ENCODE measurements at places on chromosomes 1 and 21.

DNA sequence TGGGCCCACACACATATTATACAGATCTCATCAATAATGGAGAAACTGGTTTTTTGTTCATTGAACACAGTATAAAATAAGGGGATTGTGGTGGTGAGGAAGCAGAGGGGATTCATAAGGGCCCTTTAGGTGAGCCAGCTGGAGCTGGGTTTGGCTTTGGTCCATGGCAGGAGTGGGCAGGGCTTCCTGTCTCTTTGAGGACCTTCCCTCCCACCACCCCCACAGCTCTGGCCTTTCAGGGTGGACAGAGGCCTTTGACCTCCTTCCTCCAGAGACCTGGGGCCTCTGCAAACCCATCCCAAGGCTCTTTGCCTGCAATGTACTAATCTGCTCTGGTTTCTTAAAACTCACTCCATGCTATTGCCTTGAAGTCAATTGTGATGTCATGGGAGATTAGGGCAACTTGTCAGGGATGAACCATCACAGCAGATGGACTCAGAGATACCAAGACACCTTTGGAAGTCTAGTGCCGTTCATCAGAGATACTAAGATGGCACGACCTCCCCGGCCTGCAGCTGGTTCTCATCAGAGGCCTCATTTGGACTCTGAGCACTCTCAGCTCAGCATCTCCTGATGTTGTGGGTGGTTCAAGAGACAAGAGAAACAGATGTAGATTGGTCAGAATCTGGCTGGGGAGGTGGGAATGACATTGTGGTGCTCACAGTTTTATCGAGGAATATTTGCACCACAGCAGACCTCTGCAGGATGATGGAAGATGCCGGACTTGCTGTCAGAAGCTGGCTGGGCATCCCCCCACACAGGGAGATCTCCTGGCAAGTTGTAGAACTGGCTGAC, 37.9 kb downstream of the LHX4 start:
- peak; percentile 75 for DNase-seq

DNA sequence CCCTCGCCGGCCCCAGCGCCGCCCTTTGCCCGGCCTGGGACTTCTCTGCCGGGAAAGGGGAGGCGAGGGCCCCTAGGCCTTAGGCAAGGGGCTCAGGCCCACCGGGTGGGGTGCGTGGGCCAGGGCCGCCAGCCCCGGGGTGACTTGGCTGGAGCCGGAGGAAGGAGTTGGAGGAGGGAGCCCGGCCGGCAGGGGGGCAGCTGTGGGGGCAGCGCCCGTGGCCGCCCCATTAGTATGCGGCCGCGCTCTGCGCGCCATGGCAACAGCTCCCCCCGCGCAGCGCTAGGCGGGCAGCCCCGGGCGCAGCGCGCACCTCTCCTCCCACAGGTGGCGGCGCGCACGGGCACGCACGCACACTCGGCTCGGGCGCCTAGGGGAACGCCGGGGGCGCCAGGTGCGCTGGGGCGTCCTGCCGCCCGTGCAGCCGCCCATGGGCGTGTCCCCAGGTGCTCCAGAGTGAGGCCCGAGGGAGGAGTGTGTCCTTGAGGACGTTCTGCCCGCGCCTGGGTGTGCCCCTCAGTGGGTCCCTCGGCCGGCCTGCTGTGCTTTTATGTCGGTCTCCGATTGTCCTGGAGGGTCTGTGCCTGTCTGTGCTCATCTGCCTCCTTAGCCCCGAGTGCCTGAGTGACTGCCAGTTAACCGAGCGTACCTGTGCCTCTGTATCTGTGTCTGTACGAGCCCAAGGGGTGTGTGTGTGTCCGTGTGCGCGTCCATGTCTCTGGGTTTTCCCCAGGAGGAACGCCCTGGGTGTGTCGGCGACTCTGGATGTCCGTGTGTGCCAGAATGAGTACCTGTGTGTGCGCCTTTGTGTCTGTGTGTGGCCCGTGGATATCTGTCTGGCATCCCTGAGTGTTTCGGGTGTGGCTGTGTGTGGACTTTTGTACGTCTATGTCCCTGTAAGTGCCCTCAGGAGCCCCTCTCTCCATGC, 38.2 kb upstream of the WASF2 start:
- DNase-seq, result no peak

- DNase-seq, result no peak
These were observed 1.7 kb upstream of the VWA1 start for GRCh38 chr1:1433804-1434130.

- DNase-seq, result no peak
These were observed 8.8 kb downstream of the ATP5IF1 start for GRCh38 chr1:28244549-28245251.

DNA sequence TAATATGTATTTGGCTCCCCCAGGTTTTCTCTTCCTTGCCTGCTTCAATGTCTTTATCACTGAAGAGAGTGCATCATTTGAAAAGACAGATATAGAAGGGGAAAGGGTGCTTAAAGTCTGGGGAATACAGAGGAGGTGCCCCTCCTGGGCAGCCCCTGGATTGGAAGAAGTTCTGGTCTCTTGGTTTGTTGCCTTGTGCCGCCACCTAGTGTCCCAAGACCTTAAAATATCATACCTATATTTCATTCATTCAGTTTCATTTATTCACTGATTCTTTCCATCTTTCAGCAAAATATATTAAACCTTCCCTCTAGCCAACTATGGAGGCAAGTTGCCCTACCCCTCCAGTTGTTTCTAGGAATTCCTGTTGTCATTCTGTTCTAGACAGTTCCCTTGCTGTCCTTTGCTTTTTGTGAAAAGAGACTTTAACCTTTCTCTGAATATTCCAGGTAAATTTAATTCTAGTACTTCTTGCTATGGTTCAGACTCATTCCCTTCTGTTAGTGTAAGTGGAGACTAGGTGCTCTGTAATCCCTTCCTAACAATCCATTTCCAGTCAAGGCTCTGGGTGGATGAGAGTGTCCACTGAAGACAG, 56.1 kb downstream of the MEF2D start:
- DNase-seq, result no peak

DNA sequence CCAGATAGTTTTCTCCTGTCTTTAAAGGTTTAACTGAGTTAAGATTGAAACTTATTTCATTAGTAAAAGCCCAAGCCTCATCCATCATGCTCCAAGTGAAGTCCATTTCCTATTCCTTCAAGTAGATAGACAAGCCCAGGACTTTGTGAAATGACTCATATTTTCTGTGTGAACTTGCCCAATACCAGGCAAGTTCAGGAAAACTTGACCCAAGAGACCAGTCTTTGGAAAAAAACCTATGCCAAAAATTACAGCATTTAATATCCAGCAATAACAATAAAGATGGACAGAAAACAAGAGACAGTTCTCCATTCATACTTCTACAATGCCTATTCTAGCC, 405 bp upstream of the RAB29 start:
- no peak for DNase-seq

GRCh38 chr1:235883261-235883927, 16.7 kb upstream of the LYST start:
- DNase-seq, result peak; percentile 95

GRCh38 chr1:113647164-113647563, 112.1 kb downstream of the PHTF1 start:
- DNase-seq, result no peak

DNA sequence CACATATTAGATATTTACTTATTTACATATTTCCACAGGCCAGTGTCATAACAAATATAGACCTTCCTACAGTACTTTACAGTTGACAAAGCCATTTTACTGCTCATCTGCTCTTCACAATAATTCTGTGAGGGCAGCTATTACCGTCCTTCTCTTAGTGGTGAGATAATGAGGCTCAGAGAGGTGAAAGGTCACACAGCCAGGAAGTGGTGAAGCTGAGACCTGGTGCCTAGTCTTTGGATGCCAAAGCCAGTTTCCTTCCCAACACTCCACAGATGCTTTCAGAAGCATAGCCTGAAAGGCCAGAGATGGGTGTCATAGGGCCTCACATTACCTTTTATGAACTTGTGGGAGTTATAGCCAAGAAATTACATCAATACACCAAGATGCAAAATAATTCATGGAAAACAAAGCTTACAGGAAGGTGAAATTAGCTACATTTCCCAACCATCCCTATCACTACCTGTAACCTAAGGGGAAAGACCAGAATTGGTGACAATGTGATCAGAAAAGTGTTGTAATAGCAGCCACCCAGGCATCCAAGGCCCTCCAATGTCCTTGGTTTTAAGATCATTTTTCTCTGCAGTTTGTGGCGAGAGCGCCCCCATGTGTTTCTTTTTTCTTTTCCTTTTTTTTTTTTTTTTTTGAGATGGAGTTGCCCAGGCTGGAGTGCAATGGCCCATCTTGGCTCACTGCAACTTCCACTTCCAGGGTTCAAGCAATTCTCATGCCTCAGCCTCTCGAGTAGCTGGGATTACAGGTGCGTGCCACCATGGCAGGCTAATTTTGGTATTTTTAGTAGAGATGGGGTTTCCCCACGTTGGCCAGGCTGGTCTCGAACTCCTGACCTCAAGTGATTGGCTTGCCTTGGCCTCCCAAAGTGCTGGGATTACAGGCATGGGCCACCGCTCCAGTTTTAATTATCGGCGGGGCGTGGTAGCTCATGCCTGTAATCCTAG, 26.5 kb upstream of the RPL11 start:
- no peak for DNase-seq

DNA sequence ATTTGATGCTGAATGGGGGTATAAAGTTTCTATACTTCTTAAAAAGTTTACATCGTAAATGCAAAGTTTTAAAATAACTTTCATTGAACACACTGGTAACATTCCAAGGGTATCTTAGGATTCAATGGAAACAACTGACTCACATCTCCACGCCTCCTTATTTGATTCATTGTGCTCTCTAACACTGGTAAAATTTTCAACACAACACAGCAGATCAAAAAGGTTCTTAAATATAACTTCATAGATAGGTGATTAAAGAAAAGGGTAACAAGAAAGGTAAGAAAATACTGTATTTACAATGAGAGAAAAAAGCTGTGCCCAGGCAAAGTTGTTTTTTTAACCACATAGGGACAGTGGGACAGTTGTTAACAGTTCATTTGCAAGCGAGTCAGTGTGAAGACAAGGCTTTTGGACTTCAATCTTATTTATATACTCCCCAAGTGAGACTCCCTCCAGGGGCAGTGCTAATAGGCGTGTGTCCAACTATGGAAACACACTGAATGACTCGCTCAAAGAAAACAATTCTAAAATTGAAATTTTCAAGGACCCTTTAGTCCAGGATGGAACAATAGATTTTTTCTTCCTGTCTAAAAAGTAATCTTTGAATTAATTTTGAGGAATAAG, 140.5 kb downstream of the TIAM1 start:
- DNase-seq, result no peak
